Activated naive CD4-positive, alpha-beta T cell treated with anti-CD3 and anti-CD28 coated beads for 36 hours (primary cell): ENCODE measurements at places on chromosomes 5 and 9.

- no peak for DNase-seq
Measured at GRCh38 chr9:15246243-15246642, 60.8 kb downstream of the TTC39B start.

DNA sequence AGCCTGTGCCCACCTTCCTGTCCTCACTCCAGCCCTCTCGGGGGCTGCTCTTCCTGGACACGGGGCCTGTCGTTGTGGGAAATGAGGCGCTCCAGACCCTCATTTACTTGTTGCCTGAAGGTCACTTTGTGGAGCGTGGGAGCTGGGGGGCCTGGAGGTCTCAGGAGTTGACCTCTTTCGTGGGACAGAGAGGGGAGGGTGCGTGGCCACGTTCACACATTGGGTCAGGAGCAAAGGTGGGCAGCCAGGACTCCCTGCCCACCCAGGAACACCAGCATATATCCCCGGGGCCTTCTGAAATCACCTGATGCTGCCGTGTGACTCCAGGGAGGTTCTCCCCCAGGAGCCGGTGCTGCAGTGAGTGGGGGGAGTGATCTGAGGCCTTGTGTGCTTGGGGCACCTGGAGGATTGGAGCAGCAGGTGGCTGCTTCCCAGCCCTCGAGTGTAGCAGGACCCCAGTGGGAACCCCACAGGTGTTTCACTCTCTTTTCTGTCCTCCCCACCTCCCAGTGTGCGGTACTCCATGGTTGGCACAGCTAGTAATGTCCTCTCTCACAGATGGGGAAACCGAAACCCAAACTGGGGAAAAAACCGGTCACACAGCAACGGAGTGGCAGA, 20.3 kb downstream of the NCS1 start:
- DNase-seq = no peak

- DNase-seq = no peak
Measured at GRCh38 chr9:130345897-130346385, 80.4 kb downstream of the HMCN2 start.

- DNase-seq = no peak
Measured at GRCh38 chr5:142833517-142834449, 63.6 kb downstream of the ARHGAP26 start.

GRCh38 chr9:136206602-136207275, 1.8 kb upstream of the LHX3 start:
- DNase-seq = no peak

DNA sequence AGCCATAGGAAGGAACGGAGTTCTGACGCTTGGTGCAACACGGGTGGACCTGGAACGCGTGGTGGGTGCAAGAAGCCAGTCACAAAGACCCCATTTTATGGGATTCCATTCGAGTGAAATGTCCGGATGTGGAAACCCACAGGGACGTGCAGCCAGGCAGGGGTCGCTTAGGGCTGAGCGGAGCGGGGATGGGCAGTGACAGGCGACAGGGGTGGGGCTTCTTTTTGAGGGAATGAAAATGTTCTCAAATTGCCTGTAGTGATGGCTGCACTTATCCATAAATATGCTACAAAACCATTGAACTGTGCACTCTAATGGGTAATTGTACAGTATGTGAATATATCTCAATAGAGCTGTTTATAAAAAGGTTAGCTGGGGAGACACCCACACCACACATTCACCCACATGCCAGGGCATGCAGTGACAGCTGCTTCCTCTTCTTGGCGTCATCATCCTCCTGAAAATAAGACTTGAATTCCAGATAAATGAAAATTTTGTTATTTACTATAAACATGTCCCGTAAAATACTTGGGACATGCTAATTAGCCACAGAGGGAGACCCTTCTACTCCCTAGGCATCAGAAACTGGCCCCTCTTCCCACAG, 71.3 kb upstream of the OLFM1 start:
- no peak for DNase-seq

GRCh38 chr9:6459718-6460117, 46.7 kb downstream of the UHRF2 start:
- DNase-seq = no peak
